ENCODE measurements at places on chromosomes 1 and 21. TPM values are rescaled to one million over a fixed set of nuclear protein-coding genes. Genes with fewer than 3 reads are reported as not detected.

GRCh38 chr1:179305450-179305849 is 11.9 kb downstream of the SOAT1 start:
- no peak for DNase-seq

DNA sequence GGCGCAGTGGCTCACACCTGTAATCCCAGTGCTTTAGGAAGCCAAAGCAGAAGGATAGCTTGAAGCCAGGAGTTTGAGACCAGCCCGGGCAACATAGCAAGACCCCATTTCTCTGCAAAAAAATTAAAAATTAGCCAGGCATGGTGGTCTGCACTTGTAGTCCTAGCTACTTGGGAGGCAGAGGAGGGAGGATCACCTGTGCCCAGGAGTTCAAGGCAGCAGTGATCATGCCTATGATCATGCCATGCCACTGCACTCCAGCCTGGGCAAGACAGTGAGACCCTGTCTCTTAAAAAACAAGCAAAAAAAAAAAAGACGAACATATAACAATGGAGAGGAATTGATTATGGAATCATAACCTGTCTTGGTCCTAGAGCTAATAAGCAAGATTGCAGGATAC is 45.1 kb downstream of the FBXO42 start:
- no peak for DNase-seq

- DNase-seq: no peak
These were observed 171.4 kb downstream of the PDE4B start for GRCh38 chr1:65964123-65964522.

- peak; percentile 64 for DNase-seq
These were observed 105.3 kb downstream of the BCAR3 start for GRCh38 chr1:93576346-93576745.

The MSH4 gene
- 0.35 TPM for total RNA-seq
